Coronary artery (tissue), 2 donors: ENCODE measurements at places on chromosomes 1 and 21.

- no peak for DNase-seq
These were observed 41.6 kb upstream of the GRHL3 start for GRCh38 chr1:24277420-24278169.

GRCh38 chr1:32186077-32186476 lies 6.6 kb downstream of the TXLNA start:
- no peak for DNase-seq

- DNase-seq = no peak
These were observed 78.4 kb downstream of the DISP1 start for GRCh38 chr1:222893255-222893654.

GRCh38 chr1:151568626-151569088 lies 28.5 kb downstream of the TUFT1 start:
- no peak for DNase-seq
